Activated T-helper 1 cell treated with anti-CD3 and anti-CD28 coated beads, Interleukin-2, amount 50 U/mL, for 16 hours (primary cell): ENCODE measurements at places on chromosomes 6 and 20.

DNA sequence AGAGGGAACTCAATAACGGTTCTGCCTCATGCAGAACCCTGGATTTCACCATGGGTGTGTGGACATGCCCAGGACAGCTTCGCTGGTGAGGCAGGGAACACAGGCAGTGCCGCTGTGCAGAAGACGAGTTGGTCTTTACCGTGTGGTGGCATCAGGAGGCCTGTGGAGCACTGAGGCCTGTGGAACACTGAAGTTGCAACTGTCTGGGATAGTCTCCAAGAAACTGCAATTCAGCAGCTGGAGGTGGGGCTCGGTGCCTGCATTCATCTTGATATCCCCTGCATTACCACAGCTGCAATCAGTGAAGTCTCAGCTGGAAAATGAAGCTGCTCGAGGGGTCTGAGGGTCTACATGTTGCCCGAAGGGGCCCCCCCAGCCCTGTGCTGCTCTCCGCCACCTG is 202.4 kb upstream of the CDH4 start:
- DNase-seq = no peak

DNA sequence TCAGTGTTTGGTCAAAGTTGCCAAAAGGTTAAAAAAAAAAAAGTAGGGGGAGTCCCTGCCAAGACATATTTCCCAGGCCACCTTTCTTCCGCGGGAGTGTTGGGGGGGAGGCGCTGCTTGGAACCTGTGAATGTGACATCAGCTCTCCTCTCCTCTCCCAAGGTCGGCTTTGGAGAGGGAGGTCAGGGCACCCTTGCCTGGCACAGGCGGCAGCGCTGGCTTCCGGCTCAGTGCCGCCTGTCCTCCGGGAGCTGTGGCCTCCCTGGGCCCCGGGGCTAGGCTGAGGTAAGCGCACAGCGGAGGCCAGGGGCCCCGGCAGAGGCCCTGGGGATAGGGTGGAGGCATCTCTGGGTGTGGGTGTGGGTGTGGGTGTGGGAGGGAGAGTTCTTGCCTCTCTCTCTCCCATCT is 1.9 kb upstream of the EDN1 start:
- no peak for DNase-seq

- no peak for DNase-seq
These were observed 27.6 kb upstream of the ADA start for GRCh38 chr20:44678990-44679611.

DNA sequence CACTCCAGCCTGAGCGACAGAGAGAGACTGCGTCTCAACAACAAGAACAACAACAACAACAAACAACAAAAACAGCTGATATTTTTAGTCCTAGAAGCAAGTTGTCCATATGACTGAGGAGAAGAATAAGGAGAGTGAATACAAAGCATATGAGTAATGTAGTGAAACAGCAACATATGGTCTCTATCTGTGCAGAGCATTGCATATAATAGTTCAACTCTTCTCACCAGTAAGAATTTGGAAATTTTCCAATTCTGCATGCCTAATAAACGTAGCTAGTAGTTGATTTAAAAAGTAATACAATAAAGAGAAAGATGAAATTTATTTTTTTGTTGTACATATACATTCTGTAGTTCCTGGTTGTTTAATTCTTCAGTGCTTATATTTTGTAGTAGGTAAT is 129.7 kb upstream of the FAM83B start:
- DNase-seq = no peak

GRCh38 chr6:99114769-99115406 is 167.1 kb upstream of the FBXL4 start:
- no peak for DNase-seq

GRCh38 chr20:15756002-15756753 is 817.1 kb downstream of the KIF16B start:
- no peak for DNase-seq

GRCh38 chr6:118042855-118043254 is 135.8 kb downstream of the SLC35F1 start:
- DNase-seq = no peak

DNA sequence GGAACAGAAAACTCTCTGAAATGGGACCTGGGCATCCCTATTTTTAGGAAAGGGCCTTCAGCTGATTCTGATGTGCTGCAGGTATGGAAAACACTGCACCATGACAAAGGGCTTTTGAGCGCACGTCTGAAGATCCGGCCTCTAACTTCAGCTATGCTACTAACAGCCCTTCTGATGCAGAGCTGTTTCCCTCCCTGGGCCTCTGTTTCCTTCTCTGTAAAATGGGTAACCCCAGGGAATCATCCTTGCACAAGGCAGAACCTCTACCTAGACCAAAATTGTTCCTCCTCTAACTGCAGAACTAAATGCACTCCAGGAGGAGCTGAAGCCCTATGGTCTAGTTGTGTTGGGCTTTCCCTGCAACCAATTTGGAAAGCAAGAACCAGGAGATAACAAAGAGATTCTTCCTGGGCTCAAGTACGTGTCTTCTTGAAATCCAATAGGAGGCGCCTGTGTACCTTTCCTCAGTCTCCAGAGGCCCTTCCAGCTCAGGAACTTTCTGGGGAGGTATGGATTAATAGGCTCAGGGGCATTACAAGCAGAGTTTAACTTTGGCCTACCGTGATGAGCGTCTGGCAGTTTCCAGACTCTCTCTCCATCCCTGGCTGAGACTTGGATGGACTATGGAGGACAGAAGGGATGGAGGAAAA is 5.9 kb downstream of the GPX5 start:
- no peak for DNase-seq

DNA sequence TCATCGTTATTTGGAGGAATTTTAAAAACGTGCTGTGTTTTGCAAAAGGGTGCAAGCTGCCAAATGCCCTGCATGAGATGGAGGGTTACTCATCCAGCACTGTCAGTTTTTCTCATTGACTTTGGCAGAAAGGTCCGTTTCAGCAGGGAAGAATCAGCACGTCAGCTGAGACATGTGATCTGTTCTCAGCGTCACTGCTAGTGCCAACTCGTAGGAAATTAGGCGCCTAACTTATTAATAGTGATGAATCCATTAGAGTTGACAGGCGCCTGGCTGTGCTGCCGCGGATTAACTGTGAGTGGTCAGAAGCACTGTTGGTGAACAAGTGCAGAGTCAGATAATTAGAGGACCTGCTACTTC is 175.5 kb upstream of the FOXQ1 start:
- no peak for DNase-seq

DNA sequence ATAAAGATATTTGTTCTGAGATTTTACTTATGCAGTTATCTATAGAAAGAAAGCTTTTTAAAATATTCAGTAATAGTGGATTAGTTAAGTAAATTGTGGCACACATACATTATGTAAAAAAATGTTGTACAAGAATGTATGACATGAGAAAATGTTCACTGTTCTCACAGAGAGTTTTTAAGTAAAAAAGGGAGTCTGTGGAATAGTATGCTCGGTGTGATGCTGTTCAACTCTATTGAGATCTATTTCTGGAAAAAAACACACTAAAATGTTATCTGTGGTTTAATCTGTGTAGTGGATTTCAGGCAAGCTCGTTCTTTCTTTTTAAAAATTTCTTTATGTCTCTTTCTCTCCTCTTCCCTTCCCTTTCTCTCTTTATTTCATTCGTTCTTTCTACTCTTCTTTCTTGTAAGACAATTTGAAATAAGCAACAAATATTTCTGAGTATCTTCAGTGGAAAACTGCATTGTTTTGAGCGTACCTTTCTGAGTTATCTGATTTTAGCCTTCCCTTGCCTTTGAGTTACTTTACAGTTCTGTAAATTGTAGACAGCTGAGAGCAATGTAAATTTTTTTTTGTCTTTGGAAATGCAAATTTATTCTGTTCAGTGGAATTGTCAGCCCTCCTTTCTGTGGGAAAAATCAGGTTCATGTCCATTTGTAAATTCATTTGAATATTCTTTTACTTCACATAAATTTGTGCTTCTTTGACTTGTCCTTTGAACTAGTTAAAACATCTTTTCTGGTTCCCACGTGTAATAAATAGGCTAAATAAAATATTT is 229.0 kb upstream of the NOX3 start:
- no peak for DNase-seq

DNA sequence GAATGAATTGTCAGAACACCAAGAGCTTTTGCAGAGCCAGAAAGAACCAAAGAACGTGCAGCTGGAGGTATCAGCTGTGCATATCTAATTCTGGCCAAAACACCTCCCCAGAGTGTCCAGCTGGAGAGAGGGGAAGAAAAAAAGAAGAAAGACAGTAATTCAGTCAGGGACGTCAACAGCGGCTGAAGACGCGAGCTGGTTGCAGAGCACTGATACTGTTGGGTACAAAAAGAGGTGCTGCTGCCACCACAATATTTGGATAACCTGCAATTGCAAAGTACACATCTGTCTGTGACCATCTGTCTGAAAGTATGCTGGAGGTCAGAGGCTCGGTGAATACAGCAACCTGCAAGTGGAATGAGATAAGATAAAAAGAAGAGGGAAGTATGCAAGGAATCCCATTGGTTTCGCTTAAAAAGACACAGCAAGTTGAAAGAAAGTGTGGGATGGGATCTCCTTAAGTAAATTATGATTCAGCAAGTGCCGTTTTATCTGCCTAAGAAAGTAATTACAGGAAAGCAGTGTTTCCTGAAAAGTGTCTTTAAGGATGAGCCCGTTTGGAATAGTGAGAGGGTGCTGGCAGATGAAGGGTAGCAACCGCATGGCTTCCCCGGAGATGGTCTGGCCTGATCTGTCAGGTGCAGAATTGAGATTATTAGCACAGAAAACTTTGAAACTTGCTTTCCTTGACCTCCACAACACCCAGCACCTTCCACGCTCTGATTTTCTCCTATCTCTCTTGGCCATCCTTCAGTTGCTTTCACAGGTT is 189.9 kb upstream of the PRDM1 start:
- no peak for DNase-seq

DNA sequence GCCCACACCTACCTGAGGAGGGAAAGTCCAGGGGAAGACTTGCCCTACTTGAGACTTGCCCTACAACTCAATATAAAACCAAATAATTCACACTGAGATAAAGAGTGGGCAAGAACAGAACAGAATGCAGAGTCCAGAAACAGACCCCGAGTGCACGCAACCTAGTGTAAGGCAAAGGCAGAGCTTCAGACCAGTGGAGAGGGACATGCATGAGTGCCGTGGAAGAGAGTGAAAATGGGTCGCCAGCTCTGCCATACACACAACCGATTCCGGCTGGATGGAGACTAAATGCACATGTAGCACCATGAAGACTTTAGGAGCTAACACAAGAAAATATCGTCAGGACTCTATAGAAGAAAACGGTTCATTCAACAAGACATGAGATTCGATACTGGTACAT is 58.8 kb upstream of the CST7 start:
- no peak for DNase-seq

- DNase-seq = no peak
These were observed 9.5 kb upstream of the SUPT3H start for GRCh38 chr6:45387236-45387635.

DNA sequence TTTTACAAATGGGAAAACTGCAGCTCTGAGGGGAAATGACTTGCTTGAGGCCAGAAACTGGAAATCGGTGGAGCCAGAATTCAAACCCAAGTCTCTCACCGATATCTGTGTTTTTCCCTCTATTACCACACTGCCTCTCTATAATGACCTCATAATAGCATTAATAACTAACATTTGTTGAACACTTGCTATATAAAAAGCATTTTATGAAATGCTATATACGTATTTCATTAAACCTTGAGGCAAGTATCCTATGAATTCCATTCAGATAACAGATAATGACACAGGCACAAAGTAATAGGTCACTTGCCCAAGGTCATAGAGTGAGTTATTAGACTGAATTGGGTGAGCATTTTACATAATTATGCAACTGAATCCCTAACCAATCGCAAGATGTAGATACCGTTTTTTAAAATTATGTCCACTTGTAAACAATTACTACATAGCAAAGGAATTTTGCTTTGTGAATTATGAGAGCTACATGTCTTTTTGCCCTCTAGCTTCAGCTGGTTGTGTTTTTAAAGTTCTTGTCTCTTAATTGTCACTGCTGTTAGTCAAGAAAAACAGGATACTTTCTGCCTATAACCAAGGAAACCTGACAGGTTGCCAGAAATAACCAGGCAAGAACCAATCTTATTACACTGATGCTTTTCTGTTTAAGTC is 4.7 kb downstream of the DSN1 start:
- no peak for DNase-seq

DNA sequence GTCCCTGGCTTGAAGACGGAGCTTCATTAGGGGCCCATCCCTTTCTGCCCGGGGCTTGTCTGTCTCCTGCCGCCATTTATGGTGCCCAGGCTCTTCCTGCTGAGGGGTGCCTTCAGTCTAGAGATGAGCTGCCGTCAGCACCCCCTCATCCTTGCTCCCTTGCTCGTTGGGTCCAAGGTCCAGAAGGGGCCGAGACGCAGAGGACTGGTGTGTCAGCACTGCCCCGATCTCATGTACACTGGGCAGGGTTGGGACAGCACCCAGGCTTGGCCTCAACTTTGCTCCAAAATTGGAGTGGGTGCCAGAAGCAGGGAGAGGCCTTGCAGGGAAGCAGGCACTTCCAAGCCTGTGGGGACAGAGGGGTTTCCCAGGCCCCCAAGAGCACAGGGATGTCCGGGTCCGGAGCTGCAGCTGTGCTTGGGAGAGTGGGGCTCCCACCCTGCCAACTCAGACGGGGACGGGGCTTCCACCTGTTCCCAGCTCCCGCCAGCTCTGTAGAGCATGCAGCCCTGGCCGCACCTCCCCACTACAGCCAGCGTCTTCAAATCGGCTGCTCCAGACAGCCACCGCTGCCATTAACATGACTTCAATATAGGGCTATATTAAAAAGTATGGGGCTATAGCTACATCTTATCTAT is 488.8 kb downstream of the TENT5A start:
- DNase-seq = no peak

GRCh38 chr20:4150070-4150441 is 134.7 kb upstream of the RNF24 start:
- no peak for DNase-seq

DNA sequence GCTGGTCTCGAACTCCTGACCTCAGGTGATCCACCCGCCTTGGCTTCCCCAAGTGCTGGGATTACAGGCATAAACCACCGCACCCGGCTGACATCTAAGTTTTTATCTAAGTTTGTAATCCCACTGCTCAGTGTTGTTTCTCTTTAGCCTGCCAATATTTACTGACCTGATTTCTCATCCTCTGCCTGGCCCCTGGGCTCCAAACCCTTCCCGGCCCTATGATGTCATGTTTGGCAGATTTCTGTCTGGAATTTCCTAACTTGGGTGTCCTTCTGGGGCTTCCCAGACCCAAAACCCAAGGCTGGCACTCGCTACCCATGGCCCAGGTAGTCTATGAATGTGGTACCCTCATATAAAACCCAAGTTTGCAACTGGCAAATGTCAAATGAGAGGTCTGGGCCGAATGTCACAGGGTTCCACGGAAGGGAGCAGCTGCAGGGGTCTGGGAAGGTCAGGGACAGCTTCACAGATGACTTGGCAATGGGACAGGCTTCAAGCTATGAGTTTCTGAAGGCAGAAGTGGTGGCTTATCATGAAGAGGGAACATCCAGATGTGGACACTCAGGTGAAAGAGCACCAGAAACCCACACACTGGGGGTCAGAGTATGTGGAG is 54.9 kb downstream of the TMEM170B start:
- DNase-seq = no peak

- no peak for DNase-seq
These were observed 36.8 kb downstream of the PSMB9 start for GRCh38 chr6:32890831-32891230.

- no peak for DNase-seq
These were observed 3.5 kb downstream of the FOXO3 start for GRCh38 chr6:108564178-108564577.
